PC-9 (cell line): ENCODE measurements at places on chromosomes 1 and 21.

DNA sequence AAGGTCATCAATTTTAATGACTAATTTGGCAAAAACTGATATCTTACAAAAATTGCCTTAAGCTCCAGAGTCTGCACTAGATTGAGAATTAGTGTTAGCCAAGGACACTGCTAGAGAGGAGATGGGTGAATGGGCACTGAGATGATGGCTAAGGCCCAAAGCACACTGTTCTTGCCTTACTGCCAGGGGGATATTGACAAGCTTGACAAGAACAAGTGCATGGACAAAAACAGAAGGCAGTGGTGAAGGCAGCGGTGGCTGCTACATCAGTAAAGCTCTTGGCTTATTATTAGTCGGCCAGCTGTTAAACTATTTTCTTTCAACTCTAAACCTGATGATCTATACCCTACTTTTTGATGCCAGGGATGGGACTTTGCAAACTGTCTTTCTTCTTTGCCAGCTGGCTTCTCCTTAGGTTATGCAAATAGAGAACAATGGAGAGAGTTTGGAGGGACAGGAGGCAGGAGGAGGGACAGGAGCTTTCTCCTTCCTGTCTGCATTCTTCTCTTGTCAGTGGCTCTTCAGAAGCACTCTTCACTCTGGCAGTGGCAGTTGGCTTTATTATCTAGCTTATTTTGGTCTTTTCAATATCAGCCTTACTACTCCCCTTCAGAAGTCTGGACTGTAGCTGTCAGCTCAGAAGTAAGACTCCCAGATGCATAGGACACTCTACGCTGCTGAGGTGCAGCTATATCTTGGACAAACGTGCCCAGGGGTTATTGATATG, 853.5 kb upstream of the TMPRSS15 start:
- no peak for DNase-seq

DNA sequence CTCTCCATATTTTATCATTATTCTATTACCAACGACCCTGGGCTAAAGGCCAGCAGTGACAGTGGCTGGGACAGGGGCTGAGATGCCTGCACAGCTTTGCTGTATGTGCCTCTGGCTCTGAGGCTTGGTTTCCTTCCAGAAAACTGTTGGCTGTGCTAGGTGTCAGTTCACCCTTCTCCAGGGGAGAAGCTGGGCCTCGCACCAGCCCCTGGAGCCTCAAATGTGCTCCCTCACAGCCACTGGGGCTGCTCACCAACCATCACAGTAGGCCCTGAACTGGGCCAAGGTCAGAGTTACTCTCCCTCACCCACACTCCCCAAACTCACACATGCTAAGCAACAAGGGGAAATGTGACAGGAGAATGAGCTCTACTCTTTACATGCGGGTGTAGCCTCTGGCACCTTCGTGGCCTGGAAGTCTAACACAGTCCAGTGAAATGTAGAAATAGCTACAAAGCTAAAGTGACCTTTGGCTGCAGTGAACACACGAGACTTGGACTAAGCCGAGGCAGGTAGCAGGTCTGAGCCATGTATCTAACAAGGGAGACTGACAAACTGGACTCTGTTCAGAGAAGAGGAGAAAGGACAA, 4.7 kb upstream of the CD160 start:
- DNase-seq = no peak

GRCh38 chr21:36155603-36156338, 853 bp upstream of the DOP1B start:
- DNase-seq = peak; percentile 82

DNA sequence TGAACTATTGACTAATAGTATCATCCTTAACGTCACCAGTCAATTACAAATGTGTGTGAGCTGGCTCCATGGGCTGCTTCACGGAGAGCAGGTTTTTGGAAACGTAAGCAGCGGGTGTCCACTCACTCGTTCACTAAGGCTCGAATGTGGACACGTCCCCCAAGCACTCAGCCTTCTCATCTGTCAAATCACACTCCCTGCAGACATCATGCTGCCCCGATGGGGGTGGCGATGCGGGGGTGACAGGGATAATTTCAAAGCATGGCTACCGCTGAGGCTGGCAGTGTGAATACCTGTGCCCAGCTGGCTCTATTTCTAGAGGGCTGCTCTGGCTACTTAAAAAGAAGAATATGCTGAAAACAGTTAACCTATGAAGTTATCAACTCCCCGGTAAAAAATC, 71.3 kb downstream of the CAPZB start:
- DNase-seq = no peak

GRCh38 chr1:38539931-38540330, 319.6 kb downstream of the RRAGC start:
- DNase-seq = no peak

DNA sequence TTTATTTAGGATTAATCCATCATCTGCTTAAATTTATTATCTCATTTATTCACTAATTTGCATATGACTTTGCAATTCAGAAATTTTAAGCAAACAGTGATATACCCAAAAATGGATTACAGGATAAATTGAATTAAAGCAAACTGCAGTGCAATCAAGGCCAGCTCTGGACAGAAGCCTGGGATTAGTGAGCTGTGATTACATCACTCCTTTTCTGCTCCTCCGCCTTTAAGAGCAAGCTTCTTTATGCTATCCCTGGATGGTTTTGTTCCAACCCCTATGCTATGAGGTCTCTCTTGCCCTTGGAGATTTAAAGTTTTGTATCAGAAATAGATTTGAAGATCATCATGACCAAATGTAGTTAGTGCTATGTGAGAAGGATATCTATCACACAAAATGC, 32.6 kb downstream of the GPR52 start:
- DNase-seq = no peak

- DNase-seq = no peak
Measured at GRCh38 chr1:180440335-180440734, 62.0 kb downstream of the ACBD6 start.

GRCh38 chr1:110893908-110894490, 21.1 kb downstream of the CD53 start:
- DNase-seq = no peak

DNA sequence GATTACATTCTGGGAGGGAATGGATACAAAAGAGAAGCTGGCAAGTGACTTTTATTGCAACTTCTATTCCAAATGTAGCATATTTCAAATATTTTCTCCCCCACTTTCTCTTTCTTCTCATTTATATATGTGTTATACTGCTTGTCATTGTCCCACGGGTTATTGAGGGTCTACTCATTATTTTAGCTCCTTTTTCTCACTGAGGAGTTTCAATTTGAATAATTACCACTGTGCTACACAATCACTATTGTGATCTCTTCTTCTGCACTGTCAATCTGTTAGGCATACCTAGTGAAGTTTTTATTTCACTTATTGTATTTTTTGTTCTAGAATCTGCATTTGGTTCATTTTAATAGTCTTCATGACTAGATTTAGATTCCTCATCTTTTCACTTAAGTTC, 339.7 kb downstream of the PTPRC start:
- no peak for DNase-seq

DNA sequence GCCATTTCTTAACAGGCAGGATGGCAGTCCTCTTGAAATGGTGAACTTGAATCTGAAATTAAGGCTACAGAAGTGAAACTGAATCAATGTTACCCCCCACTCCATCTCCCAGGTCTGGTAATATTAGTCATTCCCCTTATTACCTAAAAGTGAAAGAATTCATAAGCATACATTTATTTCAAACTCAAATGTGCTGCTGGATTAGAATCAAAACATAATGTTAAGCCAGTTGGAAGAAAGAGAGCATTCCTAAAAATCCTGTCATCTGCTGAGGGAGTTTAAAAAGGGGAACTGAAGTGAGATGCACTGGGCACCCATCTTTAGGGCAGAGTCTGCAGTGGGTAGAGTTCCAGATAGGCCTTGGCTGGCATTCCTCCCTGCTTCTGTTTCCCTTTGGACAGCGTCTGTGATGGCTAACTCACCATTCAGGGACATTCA, 17.4 kb downstream of the KIAA0319L start:
- no peak for DNase-seq

- DNase-seq = no peak
Measured at GRCh38 chr1:84165601-84166000, 21.5 kb downstream of the PRKACB start.

DNA sequence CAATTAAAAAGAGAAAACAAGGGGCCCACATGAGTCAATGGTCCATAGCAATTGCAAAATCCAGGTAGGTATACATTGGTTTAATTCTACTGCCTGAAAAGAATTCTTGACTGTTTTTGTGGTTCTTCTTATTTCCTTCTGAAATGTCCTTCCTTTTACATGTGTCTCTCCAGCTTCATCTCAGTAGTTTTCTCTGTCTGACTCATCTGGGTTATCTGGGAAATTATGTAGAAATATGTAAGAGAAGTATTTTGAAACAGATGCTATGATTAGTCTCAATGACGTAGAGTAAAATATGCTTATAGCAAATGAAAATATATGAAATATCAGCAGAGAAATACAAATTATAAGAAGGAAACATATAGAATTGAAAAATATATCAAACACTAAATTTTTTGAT, 953.2 kb downstream of the BRINP3 start:
- DNase-seq = no peak

GRCh38 chr1:192639607-192640368, 3.8 kb downstream of the RGS13 start:
- DNase-seq = peak; percentile 77

GRCh38 chr1:109773203-109773899, 9.6 kb upstream of the EPS8L3 start:
- DNase-seq = peak; percentile 82

DNA sequence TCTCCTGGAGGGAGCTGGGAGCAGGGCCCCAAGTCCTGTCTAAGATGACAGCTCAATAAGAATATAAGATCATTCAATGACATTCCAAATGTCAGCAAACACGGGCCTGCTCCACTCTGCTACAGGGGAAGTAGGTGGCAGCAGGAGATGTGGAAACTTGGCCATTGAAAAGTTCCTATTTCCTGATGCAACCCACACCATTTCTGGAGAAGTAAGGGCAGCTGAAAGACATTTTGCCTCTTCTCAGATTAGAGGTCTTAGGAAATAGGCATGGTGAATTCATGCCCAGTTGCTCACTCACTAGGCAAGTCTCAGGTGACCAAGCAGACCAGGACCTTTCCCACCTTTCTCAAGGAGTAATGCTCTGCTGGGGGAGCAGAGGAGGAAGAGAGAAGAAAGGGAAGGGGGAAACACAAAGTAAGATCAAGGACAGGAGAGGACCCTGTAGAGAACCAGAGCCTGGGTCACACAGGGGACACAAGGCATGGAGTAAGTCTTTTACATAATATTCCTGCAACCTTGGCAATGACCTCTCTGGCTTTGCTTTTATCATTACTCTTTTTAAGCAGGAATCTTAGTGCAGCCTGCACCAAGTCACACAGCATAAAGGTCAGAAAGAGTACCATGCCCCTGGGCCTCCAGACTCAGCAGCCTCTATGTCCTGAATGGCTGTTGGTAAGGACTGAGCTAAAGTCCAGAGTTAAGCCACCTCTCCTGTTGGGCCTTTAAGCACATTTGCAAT, 68.9 kb downstream of the DMAP1 start:
- DNase-seq = no peak

DNA sequence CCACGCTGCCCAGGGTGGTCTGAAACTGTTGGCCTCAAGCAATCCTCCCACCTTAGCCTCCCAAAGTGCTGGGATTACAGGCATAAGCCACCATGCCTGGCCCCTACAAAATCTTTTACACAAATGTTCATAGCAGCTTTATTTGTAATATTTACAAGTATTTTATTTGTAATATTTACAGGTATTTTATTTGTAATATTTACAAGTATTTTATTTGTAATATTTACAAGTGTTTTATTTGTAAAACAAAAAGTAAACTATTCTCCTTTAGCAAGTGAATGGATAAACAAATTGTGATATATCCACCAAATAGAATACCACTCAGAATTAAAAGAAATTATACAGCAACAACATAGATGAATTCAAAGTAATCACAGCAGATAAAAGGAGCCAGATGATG, 11.4 kb upstream of the FNBP1L start:
- DNase-seq = no peak

GRCh38 chr1:168223681-168224540, 1.9 kb upstream of the SFT2D2 start:
- peak; percentile 78 for DNase-seq

GRCh38 chr21:26072666-26073615, 97.6 kb downstream of the APP start:
- DNase-seq = no peak

DNA sequence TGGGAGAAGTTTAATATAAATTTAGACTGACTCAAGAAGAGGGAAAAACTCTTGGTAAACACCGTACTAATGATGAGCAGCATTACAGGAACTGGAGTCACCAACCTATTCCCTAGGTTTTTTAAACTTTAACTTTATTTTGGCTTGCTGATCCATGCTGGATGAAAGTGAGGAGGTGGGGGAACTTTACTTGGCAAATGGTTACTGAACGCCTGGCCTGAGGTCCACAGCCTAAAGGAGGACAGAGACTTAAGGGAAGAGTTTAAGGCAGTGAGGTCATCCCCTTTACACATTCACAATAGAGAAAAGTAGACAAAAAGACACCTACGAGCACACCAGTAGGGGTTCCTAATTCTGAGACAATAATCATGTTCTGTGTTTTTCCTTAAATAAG, 25.6 kb upstream of the A3GALT2 start:
- DNase-seq = no peak

GRCh38 chr1:183918589-183918988, 113.7 kb downstream of the RGL1 start:
- no peak for DNase-seq

DNA sequence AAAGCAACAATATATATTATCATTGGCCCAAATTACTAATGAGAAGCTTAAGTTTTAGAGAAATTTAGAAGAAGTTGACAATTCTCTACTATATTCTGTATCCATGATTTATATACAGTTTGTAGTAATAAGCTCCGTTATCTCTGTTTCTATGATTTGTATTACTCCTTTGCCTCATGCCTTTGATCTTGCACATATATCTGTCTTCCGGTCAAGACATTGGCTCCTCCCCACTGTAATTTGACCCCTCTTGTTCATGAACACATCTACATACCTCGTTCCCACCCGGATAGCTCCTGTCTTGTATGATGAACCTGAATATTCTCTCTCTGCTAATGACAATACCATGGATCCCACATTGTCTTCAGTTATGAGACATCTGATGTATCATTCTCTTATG, 581.0 kb upstream of the RGS18 start:
- no peak for DNase-seq

- DNase-seq = no peak
Measured at GRCh38 chr1:101653482-101653946, 343.2 kb downstream of the OLFM3 start.

DNA sequence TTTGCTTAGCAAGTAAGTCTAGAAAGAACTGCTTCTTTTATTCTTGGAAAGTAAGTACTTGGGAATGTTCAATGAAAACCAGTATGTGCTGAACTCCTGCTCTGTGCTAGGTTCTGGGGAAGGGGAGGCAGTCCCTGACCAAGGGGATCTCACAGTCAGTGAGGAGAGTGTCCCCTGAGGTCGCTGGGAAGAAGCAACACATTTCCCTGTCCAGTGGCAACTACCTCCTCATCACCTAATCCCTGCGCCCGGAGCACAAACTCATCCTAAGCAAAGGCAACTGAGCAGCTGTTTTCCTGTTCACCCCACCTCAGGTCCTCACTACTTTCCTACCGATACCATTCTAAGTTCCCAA, 61.7 kb upstream of the ANGPTL1 start:
- DNase-seq = no peak

DNA sequence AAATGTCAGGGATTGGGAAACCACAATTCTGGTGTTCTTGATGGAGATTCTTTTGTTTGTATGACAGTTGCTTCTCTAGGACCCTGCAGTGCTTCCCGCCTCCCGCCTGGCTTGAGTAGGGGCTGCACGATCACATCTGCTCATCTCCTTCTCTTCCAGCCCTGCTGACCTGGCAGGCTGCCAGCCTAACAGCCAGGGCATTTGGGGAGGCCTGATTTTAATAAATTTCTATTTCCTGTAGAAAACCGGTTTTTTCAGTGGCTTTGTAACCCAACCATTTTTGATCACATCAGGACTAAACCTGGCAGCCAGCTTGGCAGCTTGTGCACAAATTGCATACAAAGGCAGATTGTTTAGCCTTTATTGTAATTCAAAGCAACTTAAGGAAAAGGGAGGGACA, 78.9 kb downstream of the UBE2U start:
- peak; percentile 78 for DNase-seq
